ENCODE measurements at places on chromosomes 12 and 14.

GRCh38 chr12:12881151-12881909 is 10.0 kb upstream of the GPRC5A start:
- no peak for DNase-seq

GRCh38 chr14:53389202-53389601 is 236.1 kb upstream of the DDHD1 start:
- no peak for DNase-seq

DNA sequence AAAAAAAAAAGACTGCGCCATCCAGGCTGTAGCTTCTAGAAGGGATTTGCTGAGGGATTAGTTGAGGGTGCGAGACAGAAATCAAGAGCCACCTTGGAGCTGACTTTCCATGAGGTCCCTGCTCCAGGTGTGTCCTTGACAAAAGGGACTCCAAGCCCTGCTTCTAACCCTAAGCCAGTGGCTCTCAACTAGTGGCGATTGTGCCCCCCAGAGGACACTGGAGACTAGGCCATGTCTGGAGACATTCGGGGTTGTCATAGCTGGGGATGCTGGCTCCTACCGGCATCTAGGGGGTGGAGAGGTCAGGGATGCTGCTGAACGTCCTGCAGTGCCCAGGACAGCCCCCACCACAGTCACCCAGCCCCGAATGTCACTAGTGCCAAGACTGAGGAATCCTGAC is 40.6 kb downstream of the SPRING1 start:
- no peak for DNase-seq

- DNase-seq: no peak
Observed at GRCh38 chr14:104252256-104253215, 114.1 kb downstream of the KIF26A start.

GRCh38 chr14:105093038-105093430 is 27.8 kb upstream of the GPR132 start:
- DNase-seq: peak; percentile 81

GRCh38 chr14:101350021-101350420 is 211.3 kb upstream of the DIO3 start:
- DNase-seq: no peak

GRCh38 chr14:30550335-30550734 is 8.6 kb upstream of the G2E3 start:
- DNase-seq: no peak
